ENCODE measurements at places on chromosomes 12 and 14.

GRCh38 chr14:71885301-71885700 lies 46.9 kb upstream of the RGS6 start:
- no peak for DNase-seq

DNA sequence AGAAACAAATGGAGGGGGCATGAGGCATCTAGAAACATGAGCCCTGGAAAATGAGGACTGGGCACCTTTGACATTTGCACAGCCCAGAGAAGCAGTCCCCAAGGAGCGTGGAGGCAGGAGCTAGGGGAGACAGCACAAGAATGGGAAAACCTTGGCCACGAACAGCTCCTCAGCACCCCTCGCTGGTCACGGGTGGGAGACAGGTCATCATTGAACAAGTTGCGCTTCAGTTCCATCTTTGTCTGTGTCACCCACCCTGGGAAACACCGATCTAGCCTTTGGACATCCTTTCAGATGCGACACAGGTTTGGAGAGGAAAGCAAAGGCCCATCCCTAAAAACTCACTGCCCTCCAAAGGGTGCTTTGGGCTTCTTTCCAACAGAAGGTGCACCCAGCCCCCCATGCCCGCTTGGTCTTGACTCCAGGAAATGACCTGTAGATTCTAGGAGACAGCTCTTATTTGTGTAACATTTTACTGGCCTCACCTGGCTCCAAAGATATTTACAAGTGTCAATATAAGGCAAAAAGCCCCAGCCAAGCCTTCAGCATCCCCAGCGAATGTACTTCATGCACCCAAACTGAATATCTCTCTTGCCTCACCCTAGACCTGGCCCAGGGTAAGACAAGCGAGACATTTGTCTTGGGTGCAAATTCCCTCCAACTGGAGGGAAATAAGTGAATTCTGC lies 28.8 kb upstream of the CLMN start:
- no peak for DNase-seq

- DNase-seq, result no peak
Measured at GRCh38 chr14:60925286-60925685, 55.6 kb downstream of the TRMT5 start.

DNA sequence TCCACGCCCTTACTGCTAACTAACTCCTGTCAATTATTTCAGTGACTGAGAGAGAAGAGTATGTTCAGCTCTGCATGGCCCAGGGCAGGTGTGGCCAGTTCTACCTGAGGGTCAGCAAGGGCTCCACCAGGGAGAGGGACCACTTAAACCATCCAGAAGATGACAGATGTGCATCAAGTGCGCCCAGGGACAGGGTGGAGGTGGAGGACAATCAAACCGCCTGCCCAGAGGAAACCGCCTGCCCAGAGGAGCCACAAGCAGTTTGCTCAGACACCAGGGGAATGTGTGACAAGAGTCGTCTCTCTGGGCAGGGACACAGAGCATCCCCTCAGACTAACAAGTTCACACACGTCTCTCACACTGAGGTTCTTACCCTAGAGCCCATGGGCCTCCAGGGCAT lies 14.5 kb downstream of the DPF3 start:
- DNase-seq, result no peak

- DNase-seq, result no peak
Measured at GRCh38 chr12:120462099-120462640, 7.4 kb downstream of the SRSF9 start.

- DNase-seq, result no peak
Measured at GRCh38 chr14:100165376-100165775, 5.9 kb upstream of the DEGS2 start.

- no peak for DNase-seq
Measured at GRCh38 chr14:99554757-99555531, 49.1 kb downstream of the CCDC85C start.

DNA sequence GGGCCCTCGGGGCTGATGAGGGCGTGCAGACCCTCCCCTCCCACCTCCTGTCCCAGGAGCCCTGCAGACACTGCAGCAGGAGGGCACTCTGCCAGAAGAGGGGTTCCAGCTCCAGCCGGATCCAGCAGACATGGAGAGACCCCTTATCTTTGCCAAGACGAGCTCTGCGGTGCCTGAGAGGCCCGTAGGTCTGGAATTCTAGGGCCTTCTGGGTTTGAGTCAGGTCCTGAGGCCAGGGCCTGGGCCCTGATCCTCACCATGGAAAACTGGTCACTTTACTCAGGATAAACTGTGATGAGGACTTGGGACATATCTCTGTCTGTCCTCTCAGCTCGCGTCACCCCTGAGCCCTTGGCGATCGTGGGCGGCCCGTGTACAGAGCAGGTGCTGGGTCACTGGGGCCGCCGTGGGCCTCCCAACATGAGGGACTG lies 13.8 kb downstream of the MEG3 start:
- no peak for DNase-seq

DNA sequence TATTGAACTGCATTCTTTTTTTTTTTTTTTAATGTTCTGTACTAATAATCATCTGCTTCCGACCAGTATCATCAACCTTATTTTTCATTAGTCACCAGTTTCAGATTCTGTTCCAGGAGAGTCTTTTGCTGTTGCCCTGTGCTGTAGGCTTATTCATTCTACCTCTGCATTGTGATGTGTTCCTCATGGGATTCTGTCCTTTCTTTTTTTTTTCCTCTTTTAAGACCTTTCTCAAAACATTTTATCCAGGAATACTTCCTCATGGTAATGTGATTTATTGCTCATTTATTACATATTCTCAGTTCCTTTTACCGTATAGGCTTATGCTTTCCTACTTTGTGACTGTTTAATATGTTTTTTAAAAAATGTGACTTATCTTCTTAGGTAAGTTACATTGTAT lies 4.8 kb downstream of the NDUFA9 start:
- DNase-seq, result no peak

GRCh38 chr14:23573384-23574015 lies 5.1 kb downstream of the JPH4 start:
- DNase-seq, result no peak

- no peak for DNase-seq
Measured at GRCh38 chr12:116855744-116856470, 25.3 kb downstream of the HRK start.

- no peak for DNase-seq
Measured at GRCh38 chr12:54974279-54974678, 10.3 kb downstream of the TESPA1 start.

- DNase-seq, result no peak
Measured at GRCh38 chr14:87241018-87241768, 751.8 kb downstream of the GALC start.

DNA sequence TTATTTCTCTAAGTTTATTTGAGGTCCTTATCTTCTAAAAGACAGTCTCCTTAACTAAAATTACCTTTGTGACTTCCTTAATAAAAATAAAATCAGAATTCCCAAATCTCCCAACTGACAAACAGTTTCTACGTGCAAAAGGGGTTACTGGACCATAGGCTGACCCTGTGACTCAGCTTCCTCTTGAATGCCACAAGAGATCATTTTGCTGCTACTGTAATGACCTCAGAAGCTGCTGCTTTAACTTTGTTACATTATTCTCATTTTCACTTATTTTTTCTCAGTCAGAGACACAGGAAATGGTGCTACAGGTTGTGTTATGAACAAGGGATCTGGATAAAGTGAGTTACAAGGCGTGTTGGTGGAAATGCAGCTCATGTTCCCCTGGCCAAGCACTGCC lies 132.2 kb upstream of the TMTC2 start:
- no peak for DNase-seq

DNA sequence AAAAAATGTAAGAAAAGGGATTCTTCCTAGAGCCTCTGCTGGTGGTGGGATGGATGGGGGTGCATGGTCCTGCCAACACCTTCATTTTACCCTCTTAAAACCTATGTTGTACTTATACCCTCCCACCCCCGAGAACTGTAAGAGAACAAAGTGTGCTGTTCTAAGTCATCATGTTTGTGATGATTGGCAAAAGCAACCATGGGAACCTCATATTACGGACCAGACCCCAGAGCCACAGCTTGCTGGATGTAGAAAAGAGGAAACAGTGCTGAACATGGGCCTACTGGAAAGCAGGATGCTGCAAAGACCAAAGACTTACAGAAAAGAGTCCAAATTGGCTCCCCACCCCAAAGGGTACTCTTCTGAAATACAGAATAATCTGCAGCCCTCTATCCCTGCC lies 311.2 kb downstream of the DUSP6 start:
- no peak for DNase-seq

- no peak for DNase-seq
Measured at GRCh38 chr12:74685385-74685784, 147.8 kb downstream of the ATXN7L3B start.

- DNase-seq, result no peak
Measured at GRCh38 chr14:71206123-71206522, 298.9 kb downstream of the PCNX1 start.

DNA sequence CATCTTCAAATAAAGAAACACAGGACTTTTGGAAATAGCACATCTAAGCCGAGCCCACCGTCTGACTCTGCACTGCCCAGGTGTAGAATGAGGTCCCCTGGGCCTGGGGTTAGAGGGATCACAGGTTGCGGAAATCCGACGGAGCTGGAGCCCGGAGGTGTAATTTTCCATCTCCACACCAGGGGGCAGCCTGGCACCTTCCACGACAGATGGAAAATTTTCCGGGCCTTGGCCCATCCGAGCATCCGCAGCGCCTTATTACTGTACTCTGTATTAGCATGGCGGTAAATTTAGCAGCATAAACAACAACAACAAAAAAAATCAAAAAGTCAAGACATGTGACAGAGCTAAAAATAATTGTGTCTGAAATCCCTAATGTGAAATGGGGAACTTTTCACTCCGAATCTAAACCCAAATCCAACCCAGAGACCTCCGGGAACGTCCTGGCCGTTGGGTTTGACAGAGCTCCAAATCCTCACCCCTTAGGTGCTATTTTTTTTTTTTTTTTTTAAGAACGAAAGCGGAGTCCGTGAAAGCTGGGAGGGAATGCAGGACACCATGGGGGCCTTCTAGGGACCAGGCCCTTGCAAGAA lies 93.9 kb downstream of the KSR2 start:
- peak; percentile 71 for DNase-seq

GRCh38 chr12:122753319-122753650 lies 661 bp downstream of the DENR start:
- no peak for DNase-seq

- DNase-seq, result no peak
Measured at GRCh38 chr14:65132855-65133254, 30.5 kb upstream of the MAX start.

DNA sequence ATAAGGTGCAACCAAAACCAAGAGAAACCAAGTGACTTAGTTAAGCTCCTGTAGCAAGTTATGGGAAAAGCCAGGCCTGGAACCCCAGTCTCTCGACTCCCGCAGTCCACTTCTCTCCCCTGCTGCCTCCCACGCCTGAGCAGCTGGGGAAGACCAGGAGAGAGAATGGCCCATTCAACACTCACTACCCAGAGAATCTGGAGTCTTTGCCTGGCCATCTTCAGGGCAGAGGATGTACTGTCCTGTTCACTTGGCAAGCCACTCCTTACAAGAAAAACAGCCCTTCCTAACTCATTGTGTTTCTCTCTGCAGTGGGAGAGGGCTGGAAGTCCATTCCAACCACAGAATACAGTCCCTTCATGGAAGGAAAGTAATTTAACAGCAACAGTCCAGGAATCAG lies 1.8 kb downstream of the PITPNM2 start:
- DNase-seq, result no peak

DNA sequence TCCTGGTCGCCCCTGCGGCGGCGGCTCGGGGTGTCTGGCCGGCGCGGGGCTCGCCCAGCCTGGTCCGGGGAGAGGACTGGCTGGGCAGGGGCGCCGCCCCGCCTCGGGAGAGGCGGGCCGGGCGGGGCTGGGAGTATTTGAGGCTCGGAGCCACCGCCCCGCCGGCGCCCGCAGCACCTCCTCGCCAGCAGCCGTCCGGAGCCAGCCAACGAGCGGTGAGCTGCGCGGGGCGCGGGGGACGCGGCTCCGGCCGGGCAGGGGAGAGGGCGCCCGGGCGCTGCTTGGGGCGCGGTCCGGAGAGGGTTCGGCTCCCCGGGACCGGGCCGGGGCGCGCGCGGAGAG lies at the start of gene LGALS3:
Gene LGALS3, plus strand, starts transcription at position 167 of the 342 bp plus-strand sequence. CDS start 8,122 bp downstream, outside the sequence.
- DNase-seq, result peak; percentile 25

DNA sequence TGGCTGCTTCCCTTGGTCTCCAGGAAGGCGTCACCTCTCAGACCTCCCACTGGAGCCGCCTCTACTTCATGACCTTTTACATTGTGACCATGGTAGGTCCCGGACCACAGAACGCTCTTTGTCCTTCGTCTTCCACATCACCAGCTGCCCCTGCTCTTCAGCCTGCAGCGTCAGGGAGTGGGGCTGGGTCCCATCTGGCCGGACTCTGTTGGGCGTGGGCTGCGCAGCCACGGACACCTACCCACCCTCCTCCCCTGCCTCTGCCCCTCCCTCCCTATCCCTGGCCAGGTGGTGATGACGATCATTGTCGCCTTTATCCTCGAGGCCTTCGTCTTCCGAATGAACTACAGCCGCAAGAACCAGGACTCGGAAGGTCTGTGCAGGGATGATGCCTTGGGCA lies 43.3 kb downstream of the SLC8B1 start:
- DNase-seq, result no peak
